Activated CD4-positive, alpha-beta T cell treated with anti-CD3 and anti-CD28 coated beads for 4 hours (primary cell): ENCODE measurements at places on chromosomes 12 and 14.

DNA sequence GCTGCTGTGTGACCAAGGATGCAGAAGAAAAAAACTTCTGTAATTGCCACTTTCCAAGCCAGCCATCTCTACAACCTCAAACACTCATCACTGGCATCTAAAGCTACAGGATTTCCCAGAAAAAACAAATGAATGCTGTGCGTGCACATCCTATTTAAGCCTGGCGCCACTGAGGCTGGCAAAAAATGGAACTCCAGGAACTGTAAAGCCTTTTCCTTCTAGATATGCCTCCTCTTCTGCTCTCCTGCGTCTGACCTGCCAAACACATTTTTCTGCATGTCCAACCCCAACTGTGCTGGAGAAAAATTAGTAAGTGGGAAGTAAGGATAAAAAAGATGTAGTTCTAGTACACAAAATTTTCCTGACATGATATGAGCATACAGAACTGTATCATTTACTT is 184.9 kb downstream of the ITPR2 start:
- no peak for DNase-seq

- no peak for DNase-seq
These were observed 162.6 kb upstream of the PLEKHG7 start for GRCh38 chr12:92539976-92540781.

- no peak for DNase-seq
These were observed 6.2 kb upstream of the DHRS2 start for GRCh38 chr14:23629832-23630396.

GRCh38 chr12:116962197-116962596 is 51.4 kb downstream of the FBXW8 start:
- no peak for DNase-seq

DNA sequence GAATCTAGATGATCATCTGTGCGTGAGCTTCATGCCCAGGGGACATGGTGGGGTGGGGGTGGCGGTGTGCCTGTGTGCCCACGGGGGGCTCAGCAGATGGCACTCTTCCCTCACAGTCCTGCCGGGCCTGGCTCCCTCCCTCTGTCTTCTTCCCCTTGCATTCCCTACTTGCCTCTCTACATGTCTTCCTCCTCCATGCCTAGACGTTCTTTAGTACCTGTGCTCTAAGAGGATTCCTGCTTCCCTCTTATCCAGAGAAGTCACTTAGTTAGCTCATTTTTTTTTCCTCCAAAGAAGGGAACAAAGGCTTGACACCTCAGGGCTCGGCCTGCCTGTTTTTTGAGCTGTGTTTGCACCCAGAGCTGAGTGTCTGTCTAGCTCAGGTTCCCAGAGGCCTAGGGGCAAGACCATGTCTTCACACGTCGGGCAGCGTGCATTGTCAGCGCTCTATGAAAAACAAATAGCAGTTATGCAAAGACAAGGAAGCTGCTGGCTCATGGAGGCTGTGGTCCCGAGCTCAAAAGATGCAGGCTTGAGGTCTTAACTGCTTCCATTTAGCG is 48.8 kb downstream of the NINJ2 start:
- peak; percentile 30 for DNase-seq

- DNase-seq = no peak
These were observed 129.6 kb upstream of the CDKN3 start for GRCh38 chr14:54267172-54267571.

GRCh38 chr12:46484396-46485061 is 112.0 kb upstream of the SLC38A2 start:
- no peak for DNase-seq

DNA sequence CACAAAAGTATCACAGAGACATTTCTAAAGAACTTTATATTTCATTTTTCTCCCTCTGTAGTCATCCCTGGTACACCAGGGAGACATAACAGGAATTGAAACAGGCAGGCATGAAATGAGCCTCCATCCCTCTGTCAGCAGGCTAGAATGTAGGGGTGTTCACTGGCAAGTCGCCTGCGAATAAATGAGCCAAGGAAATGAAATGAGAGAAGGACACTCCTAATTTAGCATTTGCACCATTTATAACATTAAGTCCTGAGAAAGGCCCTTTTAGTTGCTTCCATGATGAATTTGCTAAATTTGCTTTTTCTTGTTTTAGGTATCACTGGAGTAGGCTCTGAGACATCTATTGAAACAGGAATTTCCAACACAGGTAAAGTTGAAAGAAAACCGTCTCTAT is 192.4 kb upstream of the CNTN1 start:
- no peak for DNase-seq

DNA sequence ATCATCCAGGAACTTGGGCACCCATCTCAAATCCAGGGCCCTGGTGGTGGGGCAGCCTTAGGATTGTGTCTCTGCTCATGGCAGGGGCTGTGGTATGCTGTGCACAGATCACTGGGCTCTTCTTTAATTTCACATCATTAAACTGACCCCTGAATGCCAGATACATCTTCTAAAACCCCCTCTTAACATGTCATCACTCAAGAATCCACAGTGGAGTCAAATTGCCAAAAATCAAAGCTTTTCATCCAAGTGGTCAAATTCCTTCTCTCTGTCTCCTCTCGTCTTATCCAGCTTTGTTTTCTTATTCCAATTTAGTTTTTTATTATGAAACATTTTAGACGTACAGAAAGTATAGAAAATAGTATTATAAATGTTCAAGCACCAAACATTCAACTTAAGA is 97.5 kb downstream of the ADCK1 start:
- DNase-seq = no peak

- DNase-seq = no peak
These were observed 484.4 kb downstream of the ATP23 start for GRCh38 chr12:58425481-58426392.

DNA sequence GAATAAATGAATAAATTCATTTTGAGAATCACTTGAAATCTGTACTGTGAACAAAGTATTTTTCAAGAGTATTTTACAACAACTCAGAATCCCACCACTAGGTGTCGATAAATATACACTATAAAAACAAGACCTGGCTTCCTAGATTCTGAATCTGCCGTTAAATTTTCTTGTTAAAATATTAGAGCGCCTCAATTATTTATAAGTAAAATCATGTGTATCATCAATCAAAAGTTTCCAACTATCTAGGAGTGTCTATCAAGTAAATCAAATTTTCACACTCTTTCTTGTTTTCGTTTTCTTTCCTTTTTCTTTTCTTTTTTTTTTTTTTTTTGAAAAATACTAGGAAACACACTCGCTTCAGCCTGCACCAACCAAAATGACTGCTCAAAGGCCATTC is 179.2 kb upstream of the DCN start:
- DNase-seq = no peak

- no peak for DNase-seq
These were observed 51.0 kb upstream of the STK38L start for GRCh38 chr12:27193106-27193505.

GRCh38 chr14:24281636-24282035 is 10.2 kb upstream of the RABGGTA start:
- DNase-seq = no peak

DNA sequence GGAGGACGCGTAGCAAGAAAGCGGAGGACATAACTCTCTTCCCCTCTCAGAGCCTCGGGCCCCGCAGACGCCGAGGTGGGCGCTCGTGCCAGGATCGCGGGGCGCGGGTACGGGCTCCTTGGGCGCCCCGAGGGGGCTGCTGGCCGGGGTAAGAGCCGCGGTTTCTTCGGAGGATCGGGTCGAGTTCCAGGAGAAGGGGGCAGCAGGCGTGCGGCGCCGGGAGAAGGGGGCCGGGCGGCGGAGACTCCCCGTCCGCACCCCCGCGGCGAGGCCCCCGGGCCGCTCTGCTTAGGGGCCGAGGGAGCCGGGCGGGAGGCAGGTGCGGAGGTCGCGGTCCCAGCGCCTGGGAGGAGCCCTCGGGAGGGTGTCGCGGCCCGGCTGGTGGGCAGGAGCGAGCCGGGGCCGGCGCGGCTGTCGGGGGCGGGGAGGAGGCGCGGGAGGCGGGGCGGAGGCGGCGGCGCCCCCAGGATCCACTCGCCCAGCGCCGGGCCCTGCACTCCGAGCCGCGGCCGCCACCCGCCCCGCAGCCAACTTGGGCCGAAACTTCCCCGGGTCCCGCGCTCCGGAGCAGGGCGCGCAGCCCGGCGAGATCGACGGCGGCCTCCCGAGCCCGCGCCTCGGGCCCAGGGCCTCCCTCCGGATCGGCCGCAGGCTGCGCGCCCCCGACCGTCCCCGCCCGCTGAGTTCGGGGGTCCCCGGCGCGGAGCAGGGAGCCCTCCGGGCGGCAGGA is 64.4 kb downstream of the FBXL14 start:
- no peak for DNase-seq

DNA sequence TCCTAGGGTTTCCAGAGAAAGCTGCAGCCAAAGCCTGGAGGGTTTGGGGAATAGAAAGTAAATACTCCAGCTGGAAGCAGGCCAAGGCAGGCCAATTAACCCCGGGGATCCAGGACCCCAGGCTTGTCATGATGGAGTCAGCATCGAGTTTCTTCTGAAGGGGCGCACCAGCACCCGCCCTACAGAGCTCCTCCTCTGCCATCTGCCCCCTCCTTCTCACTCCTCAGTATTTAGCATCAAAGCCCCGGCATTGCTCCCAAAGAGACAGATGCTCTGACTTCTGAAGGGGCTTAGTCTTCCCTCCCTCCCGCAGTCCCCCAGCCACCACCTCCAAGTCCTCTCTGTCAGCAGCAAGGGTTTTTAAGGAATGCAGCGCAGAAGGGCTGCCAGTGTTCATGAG is 285.1 kb upstream of the NOS1 start:
- no peak for DNase-seq

- no peak for DNase-seq
These were observed 312.3 kb upstream of the DIO2 start for GRCh38 chr14:80523518-80524117.

DNA sequence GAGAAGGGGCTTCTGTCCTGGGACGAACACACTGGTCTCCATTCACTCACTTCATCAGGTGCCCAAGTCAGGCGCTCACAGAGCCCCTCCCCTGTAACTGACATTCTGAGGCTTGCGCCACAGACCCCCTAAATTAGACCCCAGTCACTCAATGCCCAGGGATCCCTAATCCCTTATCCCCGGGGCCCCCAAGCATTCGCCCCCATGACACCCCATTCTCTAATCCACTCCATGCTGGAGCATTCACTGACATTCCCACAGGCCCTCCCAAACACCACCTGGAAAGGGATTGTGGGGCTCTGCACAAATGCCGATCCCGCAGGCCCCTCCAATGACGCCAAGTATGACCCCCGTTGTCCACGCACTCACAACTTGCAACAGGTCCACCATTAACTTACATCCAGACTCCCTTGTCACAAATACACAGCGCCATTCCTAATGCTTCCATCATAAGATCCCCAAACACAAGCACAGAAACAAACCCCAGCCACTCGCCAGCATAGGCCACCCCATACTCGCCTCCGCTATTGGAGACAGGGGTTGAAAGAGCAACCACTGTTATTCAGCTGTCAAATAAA is 1.5 kb downstream of the ZNF605 start:
- DNase-seq = no peak

- DNase-seq = no peak
These were observed 143.3 kb downstream of the APAF1 start for GRCh38 chr12:98788396-98788795.

- no peak for DNase-seq
These were observed 50.3 kb downstream of the TSHR start for GRCh38 chr14:81005540-81006228.

- DNase-seq = no peak
These were observed 817.2 kb downstream of the TMEM121 start for GRCh38 chr14:106343626-106344025.

DNA sequence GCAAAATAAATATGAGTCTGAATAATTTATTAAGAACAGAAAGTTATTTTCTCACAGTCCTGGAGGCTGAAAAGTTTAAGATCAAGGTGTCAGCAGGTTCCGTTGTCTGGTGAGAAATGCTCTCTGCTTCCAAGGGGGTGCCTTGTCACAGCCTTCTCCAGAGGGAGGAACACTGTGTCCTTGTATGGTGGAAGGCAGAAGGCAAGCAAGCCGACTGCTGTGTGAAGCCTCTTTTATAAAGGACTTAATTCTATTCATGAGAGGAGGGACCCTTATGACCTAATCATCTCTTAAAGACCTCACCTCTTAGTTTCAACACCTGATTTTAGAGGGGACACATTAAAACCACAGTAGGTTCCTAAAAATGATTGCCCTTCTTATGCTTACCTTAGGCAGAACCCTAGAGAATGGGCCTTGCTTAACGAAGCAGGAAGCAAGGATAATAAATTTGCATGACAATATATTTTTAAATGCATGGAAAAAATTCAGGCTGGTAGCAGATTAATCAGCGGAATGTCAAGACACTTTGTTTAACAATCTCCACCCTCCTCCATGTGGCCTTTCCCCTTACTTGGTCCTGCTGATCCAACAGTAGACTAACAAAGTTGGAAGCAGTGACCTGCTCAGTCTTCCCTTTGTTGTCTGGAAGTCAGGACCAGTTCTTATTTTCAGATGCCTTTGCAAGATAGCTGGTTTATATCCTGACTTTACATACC is 154.9 kb downstream of the DYRK2 start:
- DNase-seq = no peak

- no peak for DNase-seq
These were observed 27.4 kb upstream of the CFL2 start for GRCh38 chr14:34741840-34742239.

DNA sequence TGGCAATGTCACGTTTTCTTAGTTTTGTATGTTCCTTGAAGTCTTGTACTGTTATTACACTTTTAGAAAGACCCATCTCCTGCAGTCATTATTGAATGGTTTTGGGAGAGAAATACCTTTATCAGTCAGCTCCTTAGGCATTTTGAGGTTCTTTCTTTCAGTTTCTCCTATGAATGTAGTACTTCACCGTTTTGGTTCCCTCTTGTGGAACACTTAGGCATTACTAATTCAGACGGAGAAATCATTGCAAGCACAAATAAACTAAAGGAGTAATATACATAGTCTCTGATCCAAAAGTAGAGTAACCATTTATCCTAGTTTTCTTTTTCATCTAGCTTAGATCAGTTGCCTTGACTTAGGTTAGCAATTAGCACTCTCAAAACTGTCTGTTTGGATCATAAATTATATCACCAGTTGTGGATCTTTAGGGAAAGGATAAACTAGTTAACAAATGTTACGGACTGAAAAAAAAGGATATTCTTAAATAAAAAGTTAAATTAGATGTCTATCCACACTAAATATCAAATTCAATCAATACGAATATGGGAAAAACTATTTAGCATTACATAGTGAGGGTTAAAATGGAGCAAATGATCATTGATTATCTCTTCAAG is 1538.3 kb upstream of the SEL1L start:
- DNase-seq = no peak

DNA sequence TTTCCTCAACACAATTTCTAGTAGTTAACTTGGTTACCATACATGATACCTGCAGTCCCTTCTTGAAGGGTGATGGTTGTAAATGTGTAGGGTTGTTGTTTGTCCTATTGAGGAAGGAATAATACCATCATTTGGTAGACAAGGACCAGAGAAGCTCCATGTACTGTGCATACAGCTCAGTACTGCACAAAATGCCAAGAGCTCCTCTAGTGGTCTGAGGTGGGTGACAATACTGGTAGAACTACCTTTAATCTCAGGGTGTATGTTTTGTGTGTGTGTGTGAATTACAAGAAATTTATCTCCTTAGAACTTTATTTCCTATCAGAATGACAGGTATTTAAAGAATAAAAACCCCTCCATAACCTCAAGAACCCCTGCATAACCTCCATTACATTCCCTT is 575.3 kb downstream of the TMTC2 start:
- no peak for DNase-seq
